ENCODE measurements at places on chromosomes 3 and 15.

DNA sequence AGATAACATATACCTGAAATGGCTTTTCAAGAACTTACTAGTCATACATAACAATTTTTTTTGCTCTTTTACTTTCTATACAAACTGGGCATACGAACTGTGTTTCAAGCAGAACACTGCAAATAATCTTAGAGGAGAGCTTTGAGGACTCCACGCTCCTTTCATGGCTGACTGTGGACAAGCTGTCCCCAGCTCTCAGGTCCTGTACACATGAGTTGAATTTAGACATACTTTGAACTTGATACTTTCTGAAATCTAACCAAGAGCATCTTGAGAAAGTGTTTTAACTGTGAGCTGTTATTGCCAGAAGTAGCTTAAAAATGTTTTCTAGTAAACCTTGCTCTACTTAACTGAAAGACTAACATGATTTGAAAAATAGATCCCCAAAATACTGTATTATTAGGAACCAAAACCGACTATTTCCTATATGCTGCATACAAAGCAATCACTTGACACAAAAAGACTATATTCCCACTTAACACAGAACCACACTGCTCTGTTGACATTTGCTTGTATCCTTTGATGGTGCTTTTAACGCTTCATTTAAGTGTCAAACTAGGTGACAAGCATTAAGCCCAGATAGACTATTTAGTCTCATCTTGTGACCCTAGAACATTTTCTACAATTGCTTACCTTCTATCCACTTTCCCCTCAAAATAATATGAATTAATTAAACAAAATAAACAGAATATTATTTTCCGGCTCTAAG is 755.8 kb downstream of the ROBO1 start:
- DNase-seq, result no peak

GRCh38 chr3:9397906-9398699 is 688 bp downstream of the SETD5 start:
- DNase-seq, result peak; percentile 71

DNA sequence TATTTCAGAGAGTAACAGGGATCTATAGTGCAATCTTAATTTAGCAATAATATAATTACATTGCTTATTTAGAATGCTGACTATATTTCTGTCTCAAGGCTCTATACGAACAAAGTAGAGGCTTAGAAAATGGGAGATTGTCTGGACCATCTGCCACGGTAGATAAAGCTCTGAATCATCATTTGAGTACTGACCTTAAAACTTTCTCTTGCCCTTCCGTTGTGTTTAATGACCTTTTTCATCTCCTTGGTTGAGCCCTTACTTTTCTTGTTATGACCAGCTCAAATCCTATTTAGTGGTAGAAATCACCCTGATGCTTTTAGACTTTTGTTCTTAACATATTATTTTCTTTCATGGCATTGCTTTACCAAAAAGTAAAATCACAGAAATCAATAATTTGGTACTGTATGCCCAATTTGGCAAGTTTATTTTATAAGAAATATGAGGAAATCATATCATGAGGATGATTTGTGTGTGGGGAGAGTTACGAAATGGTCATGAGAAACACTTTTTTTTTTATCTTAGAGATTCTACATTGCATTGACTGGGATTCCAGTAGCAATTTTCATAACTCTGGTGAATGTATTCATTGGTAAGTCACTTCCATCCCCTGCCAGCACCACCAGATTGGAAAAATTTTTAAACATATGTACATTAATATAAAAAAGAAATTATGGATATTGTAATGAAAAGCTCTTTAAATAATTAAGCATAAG is 11.0 kb downstream of the NDUFB5 start:
- DNase-seq, result no peak

DNA sequence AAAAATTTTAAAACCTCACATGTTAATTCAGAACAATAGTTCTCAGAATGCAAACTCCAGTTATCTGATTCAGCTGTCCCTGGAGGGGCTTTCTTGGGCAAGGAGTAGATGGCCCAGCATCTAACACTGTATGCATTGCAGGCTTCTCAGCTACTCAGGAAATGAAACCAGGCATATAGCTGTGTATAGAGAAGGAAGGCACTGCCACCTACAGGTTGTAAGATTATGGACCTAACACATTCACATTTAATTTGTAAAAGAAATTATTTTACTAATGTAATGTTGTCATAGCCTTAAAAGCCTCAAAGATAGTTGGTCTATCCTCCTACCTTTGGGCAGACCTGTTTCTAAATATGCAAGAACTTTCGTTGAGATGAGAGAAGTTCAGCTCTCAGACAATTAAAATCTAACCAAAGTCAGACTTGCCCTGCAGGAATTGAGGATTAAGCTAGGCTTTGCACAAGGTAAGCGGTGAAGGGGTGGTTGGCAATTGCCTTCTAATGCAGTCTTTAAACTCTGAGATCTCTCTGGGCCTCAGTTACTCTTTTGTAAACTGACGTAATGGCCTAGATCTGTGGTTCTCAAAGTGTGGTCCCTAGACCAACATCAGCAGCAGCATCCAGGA is 132.8 kb upstream of the SLC24A5 start:
- peak; percentile 71 for DNase-seq

- DNase-seq, result no peak
Measured at GRCh38 chr15:40244961-40245523, 6.2 kb downstream of the PAK6 start.

DNA sequence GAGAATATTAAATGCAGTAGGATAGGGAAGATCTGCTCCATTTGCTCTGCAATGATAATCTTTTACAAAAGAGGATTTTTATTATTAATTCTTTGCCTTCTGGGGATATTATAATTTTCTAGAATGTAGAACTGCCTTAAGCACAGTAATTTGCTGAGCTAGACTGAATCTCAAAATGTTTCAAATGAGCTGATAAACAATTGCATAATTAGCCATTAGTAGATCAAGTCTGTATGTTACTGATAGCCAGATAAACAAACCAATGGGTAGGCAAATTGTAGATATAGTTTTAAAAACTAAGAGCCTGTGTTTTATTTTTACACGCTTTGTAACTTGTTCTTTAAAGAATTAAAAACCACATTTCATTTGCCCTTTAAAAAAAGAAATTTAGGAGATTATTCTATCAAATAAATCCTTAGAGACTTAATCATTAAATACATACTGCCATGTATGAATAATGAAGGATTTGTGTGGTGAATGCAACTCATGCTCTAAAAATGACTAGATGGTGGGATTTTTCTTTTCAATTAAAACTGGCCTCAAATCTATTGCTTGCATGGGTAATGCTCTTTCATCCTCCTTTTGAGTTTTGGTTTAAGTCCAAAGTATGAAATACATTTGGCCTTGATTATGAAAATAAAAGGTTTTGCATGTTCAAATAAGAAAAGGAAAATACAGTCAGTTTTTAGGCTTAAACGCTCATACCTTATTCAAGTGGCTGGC is 32.6 kb upstream of the NANOGP8 start:
- no peak for DNase-seq

All from skin of body (tissue), 3 donors.